NCI-H1930 (cell line): ENCODE measurements at places on chromosomes 3 and 15.

- no peak for DNase-seq
Measured at GRCh38 chr3:36765104-36765503, 751 bp upstream of the DCLK3 start.

DNA sequence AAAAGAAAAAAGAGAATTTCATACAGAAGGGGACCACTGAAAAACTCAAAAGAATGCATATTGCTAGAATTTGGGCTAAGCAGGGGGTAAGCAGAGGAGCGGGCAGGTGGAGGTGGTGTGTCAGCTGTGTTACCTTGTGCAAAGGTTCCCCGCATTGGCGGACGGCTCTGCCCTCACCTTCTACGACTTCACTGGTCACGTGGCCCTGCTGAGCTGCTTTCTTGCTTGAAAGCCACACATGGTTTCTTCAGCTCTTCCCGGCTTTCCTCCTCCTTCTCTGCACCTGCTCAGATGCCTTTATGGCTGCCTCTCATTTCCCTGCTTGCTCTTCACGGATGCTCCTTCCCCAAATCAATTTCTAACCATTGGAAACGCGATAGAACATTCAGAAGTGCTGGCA lies 30.5 kb downstream of the FAH start:
- no peak for DNase-seq

DNA sequence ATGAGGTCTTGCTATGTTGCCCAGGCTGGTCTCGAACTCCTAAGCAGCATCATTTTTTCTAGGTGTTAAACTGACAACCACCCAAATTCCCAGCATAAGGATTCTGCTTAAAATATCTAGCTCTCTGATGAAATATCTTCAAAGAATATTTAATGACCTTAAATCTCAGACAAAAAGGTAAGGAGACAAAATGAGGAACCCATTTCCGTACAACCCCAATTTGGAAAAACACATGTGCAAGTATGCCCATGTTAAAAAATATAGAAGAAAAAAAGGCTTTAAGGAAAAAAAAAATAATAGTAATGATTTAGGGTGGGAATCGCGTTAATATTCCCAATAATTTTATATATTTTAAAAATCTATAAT lies 1.4 kb upstream of the SACM1L start:
- peak; percentile 1 for DNase-seq

DNA sequence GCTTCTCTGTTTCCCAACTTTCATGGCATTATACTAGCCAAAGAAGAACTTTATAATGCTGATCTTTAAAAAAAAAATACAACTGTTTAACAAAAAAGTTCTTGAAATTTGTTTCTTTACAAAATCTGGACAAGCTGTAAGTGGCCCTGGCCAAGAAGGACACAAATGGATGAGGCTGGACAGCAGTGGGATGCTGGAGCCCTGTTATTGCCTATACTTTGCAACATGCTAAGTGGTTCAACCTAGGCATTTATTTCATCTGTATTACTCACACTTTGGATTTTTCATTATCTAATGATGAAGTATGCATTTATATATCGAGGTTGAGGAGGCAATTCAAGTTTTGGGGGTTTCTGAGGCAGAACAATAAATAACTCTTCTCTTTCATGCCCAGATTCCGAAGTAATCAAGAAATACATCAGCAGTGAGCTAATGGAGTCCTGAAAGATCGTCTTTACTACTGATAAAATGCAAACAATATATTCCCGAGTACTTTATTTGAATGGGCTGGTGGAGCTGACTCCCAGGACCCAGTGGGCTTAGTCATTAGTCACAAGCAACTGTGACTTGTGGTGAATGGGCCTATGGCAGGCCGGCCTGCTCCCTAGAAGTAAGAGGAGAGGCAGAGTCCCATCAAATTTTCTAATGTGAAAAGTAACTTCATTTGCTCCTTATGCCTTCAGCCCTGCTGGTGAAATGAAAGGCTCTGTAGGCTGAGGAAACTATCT lies 177.3 kb upstream of the DPH6 start:
- DNase-seq = no peak

DNA sequence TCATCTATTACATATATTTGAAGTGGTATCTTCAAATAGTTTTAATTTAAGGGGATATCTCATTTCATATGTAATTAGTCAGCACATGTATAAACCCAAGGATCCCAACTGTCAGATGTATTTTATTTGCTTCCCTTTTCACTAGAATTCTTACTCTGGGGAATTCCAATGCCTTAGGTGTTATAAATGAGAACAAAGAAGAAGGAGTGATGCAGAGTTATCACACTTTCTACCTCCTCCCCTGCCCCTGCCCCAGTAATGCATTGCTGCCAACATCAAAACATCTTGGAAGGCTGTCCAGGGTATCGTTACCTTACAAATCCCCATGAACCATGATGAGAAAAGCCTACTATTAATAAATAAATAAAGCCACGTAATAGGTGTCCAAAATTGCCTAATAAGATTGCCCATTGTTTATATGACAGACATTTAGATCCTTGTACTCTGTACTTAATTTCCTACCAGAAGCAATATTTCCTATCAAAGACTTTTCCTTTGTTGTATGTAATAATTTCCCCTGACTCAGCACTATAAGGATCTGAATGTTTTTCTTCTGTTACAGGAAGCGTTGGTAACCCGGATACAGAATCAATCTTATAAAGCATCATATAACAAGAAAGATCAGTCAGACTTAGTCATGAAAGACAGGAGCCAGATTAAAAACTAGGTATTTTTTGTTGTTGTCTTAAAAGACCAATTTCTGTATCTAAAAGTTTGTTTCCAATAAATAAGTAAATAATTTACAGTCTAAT lies 38.8 kb downstream of the CBLB start:
- no peak for DNase-seq

DNA sequence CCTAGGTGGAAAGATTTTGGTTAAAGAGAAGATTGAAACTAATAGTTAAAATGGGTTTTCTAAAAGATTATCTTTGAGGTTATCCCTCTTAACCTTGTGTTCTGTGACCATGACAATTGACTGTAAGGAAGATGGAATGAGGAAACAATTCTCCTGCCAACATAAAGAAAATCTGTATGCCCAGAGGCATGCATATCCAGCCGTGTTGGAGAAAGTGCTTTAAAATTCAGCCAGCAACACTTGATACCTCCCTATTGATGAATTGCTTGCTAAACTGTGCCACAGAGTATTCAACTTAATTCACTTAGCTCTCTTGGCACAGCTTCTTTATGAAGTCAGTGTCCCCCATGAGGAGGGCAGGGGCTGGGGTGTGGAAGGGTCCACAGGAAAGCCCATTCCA lies 203.5 kb downstream of the UBE2E2 start:
- no peak for DNase-seq

DNA sequence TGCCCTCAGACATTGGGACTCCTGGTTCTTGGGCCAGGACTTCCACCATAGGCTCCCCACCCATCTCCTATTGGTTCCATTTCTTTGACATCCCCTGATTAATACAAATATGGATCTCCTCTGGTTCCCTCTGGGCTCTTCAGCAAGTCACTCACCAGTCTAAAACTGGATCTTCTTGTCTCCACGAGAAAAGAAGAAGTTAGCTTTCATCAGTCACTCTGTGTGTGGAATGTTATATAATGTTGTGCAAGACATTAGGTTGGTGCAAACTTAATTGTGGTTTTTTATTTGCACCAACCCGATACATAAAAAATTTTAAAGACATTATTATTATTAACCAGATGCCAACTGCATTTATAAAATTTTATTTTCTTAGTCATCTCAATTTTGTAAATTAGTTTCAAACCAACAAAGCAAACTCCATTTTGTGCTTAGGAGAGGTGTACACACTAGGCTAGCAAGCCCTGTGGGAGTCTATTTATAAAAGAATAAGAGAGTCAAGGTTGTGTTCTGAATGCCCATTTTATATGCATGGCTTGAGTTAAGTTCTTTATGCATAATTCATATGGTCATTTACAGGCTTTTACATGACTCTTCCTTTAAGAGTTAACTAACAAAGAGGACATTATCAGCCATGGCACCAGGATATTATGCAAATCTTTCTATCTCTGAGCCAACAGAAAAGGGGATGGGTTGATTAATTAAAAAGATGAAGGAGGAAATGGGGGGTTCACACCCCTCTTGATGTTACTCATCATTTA lies 35.1 kb upstream of the IL12A start:
- DNase-seq = no peak

DNA sequence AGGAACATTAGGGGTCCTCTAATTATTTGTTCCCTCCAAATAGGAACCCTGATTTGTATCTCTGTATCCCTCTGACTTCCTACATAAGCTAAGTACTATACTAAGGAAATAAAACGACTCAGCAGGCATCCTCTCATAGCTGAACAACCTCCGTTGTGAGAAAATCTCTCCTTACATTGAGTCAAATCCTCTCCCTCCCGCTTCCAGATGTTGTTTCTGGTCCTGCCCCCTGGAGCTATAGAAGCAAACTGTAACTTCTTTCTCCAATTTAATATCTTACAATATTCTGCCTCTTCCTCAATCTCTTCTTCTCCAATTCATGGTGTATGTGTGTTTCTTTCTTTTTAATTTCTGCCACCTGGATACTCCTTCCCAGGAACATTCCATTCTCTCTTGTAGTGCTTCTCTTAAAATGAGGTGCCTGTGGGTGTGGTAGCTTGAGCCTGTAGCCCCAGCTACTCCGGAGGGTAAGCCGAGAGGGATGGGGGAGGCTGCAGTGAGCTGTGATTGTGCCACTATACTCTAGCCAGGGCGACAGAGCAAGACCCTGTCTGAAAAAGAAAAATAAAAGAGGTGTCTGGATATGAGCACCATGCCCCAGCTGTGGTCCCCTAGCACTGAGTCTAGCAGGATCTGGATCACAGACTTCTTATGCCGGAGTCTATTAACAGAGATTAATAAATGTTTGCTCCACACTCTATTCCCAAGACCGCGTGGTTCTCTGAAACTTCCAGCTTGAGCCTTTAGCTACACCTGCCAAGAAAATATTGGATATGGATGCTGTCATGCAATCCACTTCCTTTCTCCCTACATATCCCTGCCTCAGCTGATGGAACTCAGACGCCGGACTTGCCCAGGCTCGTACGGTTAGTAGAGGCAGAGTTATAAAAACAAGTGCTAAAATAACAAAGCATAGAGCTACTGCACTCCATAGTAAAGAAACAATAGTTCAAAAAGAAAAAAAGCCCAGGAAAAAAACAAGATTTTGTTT lies 42.9 kb upstream of the NEO1 start:
- DNase-seq = no peak

DNA sequence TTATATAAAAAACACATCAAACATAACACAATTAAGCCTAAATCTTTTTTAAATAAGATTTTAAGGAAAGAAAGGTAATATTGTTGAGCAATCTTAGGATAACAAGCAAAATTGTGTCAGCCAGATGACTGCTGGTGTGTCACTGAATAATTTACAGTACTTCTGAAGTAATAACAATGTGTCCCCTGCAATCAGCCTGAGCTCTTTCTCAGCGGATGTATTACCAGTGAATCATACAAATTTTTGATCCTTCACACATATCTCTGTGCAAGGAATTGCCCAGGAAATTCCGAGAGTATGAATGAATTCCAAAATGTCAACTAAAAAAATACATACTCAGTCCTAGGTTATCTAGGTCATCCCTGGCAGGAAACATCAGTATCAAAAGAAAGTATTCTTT lies 76.6 kb upstream of the PTX3 start:
- no peak for DNase-seq

DNA sequence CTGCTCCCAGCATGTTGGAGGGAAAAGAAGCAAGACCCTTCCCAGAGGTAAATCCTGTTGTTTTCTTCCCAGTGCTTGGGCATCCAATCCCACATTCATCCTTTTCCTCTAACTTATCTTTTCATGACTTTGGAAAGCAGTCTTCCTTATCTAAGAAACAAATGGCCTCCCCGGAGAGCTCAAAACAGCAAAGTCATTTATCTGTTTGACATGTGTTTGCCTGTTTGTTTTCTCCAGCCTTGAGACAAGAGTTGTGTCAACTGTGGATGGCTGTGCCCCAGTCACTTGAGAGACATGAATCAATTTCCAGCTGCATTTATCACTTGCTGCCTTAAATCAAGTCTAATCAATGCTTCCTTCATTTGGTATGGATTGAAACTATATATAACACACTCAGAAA lies 103.9 kb downstream of the SHQ1 start:
- no peak for DNase-seq

GRCh38 chr15:31799715-31800321 lies 230.5 kb upstream of the CHRNA7 start:
- no peak for DNase-seq

- DNase-seq = no peak
Measured at GRCh38 chr15:70268698-70269251, 171.1 kb upstream of the TLE3 start.

GRCh38 chr3:157824281-157824680 lies 281.9 kb downstream of the SHOX2 start:
- no peak for DNase-seq

- no peak for DNase-seq
Measured at GRCh38 chr3:106001923-106002322, 133.1 kb upstream of the CBLB start.

DNA sequence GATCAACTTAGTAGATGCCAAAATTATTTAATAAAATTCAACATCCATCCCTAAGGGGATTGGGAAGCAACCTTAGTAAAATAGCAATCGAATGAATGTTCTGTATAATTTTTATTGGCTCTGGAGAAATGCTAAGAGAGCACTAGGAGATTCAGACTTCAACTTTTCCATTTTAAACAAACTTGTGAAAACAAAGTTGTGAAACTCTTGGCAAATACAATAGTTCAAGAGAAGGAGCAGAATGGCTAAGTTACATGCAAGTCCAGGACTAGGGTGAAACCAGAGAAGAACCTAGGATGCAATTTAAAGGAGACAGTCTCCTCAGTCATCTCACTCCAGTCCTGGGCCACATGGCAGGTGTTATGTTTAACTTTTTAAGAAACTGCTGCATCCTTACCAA lies 16.7 kb upstream of the ZNF280D start:
- DNase-seq = no peak

- DNase-seq = no peak
Measured at GRCh38 chr15:45762726-45763125, 127.9 kb downstream of the SQOR start.

GRCh38 chr3:69542089-69542804 lies 156.4 kb upstream of the FRMD4B start:
- DNase-seq = peak; percentile 40

DNA sequence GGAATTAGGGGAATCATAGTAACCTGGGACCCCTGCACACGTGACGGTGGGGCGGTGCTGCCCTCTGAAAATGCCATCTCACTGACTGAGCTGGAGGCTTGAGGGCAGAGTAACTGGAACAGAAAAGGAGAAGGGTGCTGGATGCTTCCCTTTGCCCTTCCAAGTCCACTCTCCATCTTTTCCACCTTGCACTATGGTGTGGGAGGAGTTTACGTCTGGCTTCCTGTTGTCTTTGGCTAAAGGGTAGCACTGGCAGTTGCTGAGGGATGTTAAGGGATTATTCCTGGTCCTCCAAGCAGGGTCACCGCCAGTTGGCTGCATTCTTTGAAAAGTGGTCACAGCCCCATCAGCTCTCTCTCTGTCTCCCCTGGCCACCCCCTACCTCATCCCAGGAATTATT lies 129.4 kb upstream of the SNTN start:
- DNase-seq = no peak

DNA sequence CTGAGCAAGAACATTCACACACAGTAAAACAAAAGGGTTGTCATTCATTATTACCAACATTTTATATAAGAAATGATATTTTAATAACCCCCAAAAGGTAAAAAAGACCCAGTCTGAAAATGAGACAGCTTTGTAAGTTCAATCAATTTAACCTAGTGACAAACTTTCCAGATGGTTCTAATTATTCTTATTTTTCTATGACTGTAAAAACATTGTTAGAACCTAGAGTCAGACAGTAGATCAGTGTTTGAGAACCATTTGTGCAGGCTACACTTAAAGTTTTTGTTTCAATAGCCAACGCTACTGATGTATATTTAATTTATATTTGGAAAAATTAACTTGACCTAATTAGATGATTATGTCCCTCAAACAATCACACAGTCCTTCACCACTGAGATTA lies 708.4 kb upstream of the CBLB start:
- DNase-seq = no peak

- no peak for DNase-seq
Measured at GRCh38 chr3:52530918-52531826, 2.5 kb downstream of the NT5DC2 start.
